ENCODE measurements at places on chromosomes 13 and 19. TPM values are rescaled to one million over a fixed set of nuclear protein-coding genes. Genes with fewer than 3 reads are reported as not detected.

Gene ZNF813
- total RNA-seq = 14.9 TPM

Gene ZNF418
- total RNA-seq = 0.27 TPM

Gene ZNF536
- not detected for total RNA-seq

Gene MZT1
- 17.2 TPM for total RNA-seq

Gene CPB2
- 94.9 TPM for total RNA-seq

Gene TTYH1
- total RNA-seq = 10.6 TPM

Gene CFAP97D2
- not detected for total RNA-seq

Gene PPAN
- total RNA-seq = 36.2 TPM

Gene PSG7
- total RNA-seq = not detected

Gene ASF1B
- 21.9 TPM for total RNA-seq

Gene LRFN3
- 1.6 TPM for total RNA-seq

Gene AMER2
- not detected for total RNA-seq

Gene KCNN1
- total RNA-seq = not detected

Gene ADAMTSL5
- 0.60 TPM for total RNA-seq

Gene KLK11
- total RNA-seq = not detected

Gene LHB
- total RNA-seq = not detected

Gene KLK5
- total RNA-seq = not detected

GRCh38 chr13:62702502-62702901, 1286.9 kb upstream of the PCDH20 start:
- H3K27ac ChIP-seq = no peak overlapping the region
- no peaks in the 10 kb centered on the region for H3K4me1 ChIP-seq
- no peaks in the 10 kb centered on the region for H3K27me3 ChIP-seq
- no peaks in the 10 kb centered on the region for H3K36me3 ChIP-seq

DNA sequence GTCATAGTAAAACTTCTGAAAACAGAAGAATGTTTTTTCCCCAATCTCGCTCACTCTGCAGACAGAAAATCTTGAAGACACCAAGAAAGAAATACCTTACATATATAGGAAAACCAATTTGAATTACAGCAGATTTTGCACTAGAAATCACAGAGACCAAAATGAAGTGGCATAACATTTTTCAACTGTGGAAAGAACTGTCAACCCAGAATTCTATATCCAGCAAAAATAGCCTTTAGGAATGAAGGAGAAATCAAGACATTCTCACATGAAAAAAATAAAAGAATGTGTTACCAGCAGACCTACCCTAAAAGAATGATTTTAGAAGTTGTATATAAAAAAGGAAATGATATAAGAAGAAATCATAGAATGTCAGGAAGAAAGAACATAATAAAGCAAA, 28.7 kb downstream of the CCDC122 start:
- no peaks in the 10 kb centered on the region for H3K36me3 ChIP-seq
- DNase-seq = no peak
- no peak overlapping the region for H3K27ac ChIP-seq
- H3K4me1 ChIP-seq = peaks cover 23% of the 10 kb centered on the region
- H3K4me3 ChIP-seq = no peak overlapping the region
- no peaks in the 10 kb centered on the region for H3K27me3 ChIP-seq

- H3K4me3 ChIP-seq = no peak overlapping the region
- H3K27me3 ChIP-seq = peaks cover 1% of the 10 kb centered on the region
- peaks cover 40% of the 10 kb centered on the region for H3K4me1 ChIP-seq
- no peak for DNase-seq
Observed at GRCh38 chr19:43776286-43776685, 4.5 kb downstream of the KCNN4 start.

DNA sequence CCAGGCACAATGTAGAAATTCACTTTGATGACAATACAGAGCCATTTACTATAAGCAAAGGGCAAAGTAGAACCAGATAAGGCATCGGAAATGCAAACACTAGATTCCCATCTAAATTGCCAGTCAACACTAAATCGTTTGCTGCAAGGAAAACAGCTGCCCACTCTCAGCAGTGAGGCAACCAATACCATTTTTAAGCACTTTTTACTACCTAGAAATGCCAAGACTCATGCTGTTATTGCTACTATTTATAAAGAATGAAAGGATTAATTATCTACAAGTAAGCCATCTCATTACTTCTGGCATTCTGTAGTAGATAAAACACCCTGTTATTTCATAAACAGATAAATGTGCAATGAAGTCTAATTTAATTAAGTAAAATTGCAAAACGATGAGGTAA, 422.0 kb downstream of the FGF14 start:
- no peak for DNase-seq
- no peaks in the 10 kb centered on the region for H3K4me1 ChIP-seq
- no peaks in the 10 kb centered on the region for H3K36me3 ChIP-seq
- H3K27me3 ChIP-seq = no peaks in the 10 kb centered on the region

DNA sequence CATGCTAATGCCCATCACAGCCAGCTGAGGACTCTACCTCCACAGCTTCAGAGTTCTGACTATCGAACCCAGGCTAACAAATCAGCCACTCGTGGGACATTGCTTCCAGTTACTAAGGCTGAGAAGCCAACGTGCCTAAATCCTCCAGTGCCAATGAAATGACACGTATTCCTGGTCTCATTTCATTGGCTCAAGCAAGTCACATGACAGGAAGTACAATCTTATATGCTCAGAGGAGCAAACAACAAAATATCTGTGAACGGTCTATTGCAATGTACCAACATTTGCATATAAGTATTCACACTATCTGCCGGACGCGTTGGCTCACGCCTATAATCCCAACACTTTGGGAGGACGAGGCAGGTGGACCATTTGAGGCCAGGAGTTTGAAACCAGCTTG, 12.8 kb upstream of the IZUMO2 start:
- no peak overlapping the region for H3K4me3 ChIP-seq
- no peak for DNase-seq
- no peaks in the 10 kb centered on the region for H3K36me3 ChIP-seq
- 0 out of 2 replicates have a peak, but pooled peaks cover 2% of the 10 kb centered on the region for H3K27me3 ChIP-seq

DNA sequence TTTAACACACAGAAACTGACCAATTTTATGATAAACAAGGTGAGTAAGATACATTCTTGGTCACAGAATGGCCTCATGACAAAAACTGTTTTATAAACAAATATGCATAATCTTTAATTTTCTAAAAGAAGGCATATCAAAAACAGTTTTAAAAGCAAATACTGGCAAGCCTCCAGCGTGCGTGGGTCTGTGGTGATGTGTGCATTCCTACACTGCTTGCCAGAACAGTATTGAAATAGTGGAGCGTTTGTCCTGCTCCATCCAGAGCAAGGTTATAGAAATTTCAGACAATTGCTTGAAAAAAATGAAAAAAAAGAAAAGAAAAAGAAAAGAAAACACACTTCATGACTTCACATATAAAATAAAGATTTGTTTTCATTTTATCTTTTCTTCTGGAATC, 140.9 kb downstream of the MZT1 start:
- no peaks in the 10 kb centered on the region for H3K36me3 ChIP-seq
- no peak for DNase-seq
- H3K27ac ChIP-seq = no peak overlapping the region
- H3K27me3 ChIP-seq = no peaks in the 10 kb centered on the region
- no peak overlapping the region for H3K4me3 ChIP-seq

DNA sequence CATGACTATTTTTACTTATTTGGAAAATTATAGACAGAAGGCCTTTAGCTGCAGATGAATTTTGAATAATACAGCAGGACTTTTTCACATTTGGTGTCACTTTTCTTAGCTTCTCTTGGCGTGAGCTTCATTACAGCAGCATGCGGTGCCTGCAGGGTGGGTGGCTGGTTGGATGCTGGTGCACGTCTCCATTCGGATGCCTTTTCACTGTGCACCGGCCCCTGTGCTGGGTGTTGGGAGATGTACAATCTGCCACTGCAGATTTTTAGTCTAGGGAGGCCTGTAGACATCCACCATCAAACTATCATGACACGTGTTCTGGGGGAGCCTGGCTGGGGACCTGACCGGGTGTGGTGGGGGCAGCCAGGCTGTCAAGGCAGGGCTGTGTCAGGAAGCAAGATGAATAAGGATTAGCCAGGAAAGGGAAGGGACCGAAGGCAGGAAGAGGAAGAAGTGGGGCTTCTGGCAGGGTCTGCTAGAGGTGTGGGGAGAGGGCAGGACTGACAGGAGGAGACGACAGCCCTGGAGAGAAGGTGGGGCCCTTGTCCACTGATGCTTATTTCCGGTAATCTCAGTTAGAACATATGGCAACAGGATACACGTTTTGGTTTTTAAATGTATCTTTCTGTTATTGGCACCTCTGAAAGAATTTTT, 88.8 kb downstream of the ARHGEF7 start:
- 0 out of 3 replicates have a peak, but pooled peaks cover 3% of the 10 kb centered on the region for H3K36me3 ChIP-seq
- H3K27me3 ChIP-seq = no peaks in the 10 kb centered on the region
- DNase-seq = no peak
- H3K4me1 ChIP-seq = peaks cover 13% of the 10 kb centered on the region

DNA sequence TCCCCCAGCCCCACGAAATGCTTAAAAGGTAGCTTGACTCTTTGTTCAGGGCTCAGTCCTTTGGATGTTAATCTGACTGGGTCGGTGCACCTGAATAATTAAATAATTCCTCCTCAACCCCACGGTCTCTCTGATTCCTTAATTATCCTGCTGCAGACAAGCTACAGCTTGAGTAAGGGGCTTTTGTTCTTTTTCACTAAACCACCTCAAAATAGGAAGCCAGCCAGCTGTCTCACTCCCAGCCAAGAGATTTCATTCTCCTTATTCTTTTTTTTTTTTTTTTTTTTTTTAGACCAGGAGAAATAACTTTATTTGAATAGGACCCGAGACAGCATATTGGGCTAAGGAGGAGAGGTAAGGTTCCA, 7.9 kb upstream of the FCGBP start:
- no peaks in the 10 kb centered on the region for H3K27me3 ChIP-seq
- peaks cover 50% of the 10 kb centered on the region for H3K4me1 ChIP-seq
- no peak overlapping the region for H3K27ac ChIP-seq
- no peak for DNase-seq
- H3K4me3 ChIP-seq = no peak overlapping the region

- H3K36me3 ChIP-seq = no peaks in the 10 kb centered on the region
- peak overlapping the region; percentile 97 for H3K27ac ChIP-seq
- peaks cover 80% of the 10 kb centered on the region for H3K4me1 ChIP-seq
- peak; percentile 97 for DNase-seq
Observed at GRCh38 chr19:5870986-5871394, 650 bp upstream of the FUT5 start.

- H3K4me1 ChIP-seq = no peaks in the 10 kb centered on the region
- H3K36me3 ChIP-seq = no peaks in the 10 kb centered on the region
- H3K4me3 ChIP-seq = no peak overlapping the region
Observed at GRCh38 chr13:111491659-111492058, 171.2 kb downstream of the TEX29 start.

GRCh38 chr13:104799152-104799551, 1732.9 kb upstream of the SLC10A2 start:
- DNase-seq = no peak
- no peaks in the 10 kb centered on the region for H3K36me3 ChIP-seq
- no peak overlapping the region for H3K27ac ChIP-seq

- peaks cover 7% of the 10 kb centered on the region for H3K36me3 ChIP-seq
- H3K4me1 ChIP-seq = peaks cover 38% of the 10 kb centered on the region
- no peaks in the 10 kb centered on the region for H3K27me3 ChIP-seq
- H3K4me3 ChIP-seq = peak overlapping the region; percentile 86
- H3K27ac ChIP-seq = no peak overlapping the region
- DNase-seq = no peak
Observed at GRCh38 chr19:55115446-55116065, 1.9 kb downstream of the PPP1R12C start.

- peak overlapping the region; percentile 70 for H3K4me3 ChIP-seq
- peak overlapping the region; percentile 92 for H3K27ac ChIP-seq
- no peaks in the 10 kb centered on the region for H3K36me3 ChIP-seq
- no peaks in the 10 kb centered on the region for H3K27me3 ChIP-seq
- DNase-seq = no peak
Observed at GRCh38 chr19:15671891-15672579, 852 bp upstream of the CYP4F12 start.

DNA sequence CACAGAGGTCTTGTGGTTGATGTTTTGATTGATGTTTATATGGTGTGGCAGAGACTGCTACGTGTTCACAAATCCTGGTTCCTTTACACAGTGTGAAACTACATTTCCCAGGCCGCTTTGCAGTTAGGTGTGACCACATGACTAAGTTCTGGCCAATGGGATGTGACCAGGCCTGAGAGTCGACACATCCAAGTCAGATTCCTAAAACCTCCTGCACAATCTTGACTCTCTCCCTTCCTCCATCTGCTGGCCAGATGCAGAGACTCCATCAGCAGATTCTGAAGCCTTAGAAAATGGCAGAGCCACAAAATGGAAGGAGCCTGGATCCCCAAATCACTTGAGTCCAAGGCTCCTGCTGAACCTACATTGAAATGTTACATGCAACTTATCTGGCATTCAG, 12.6 kb downstream of the CD37 start:
- no peak overlapping the region for H3K4me3 ChIP-seq
- H3K36me3 ChIP-seq = 0 out of 3 replicates have a peak, but pooled peaks cover 6% of the 10 kb centered on the region
- H3K27me3 ChIP-seq = no peaks in the 10 kb centered on the region
- no peak overlapping the region for H3K27ac ChIP-seq

GRCh38 chr19:46784262-46785053, 3.9 kb downstream of the SLC1A5 start:
- DNase-seq = peak; percentile 80
- H3K27ac ChIP-seq = peak overlapping the region; percentile 82
- no peaks in the 10 kb centered on the region for H3K27me3 ChIP-seq
- H3K36me3 ChIP-seq = peaks cover 39% of the 10 kb centered on the region

DNA sequence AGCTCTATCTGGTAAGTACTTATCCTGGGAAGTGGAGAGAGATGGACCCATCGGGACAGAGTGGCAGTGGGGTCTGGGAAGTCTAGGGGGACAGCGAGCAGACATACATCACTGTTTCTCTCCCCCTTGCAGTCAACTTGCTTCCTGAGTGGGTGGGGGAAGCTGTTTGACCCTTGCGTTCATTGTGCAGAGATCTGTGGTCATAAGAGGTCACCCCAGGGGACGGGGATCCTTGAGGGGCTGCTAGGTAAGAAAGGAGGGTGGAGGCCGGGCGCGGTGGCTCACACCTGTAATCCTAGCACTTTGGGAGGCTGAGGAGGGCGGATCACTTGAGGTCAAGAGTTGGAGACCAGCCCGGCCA, 474 bp downstream of the ARHGEF18 start:
- no peaks in the 10 kb centered on the region for H3K27me3 ChIP-seq
- H3K36me3 ChIP-seq = no peaks in the 10 kb centered on the region
- peaks cover 25% of the 10 kb centered on the region for H3K4me1 ChIP-seq

- H3K4me3 ChIP-seq = no peak overlapping the region
- no peaks in the 10 kb centered on the region for H3K4me1 ChIP-seq
- H3K27me3 ChIP-seq = no peaks in the 10 kb centered on the region
- peak; percentile 49 for DNase-seq
Observed at GRCh38 chr13:71712988-71713653, 153.9 kb downstream of the DACH1 start.

- H3K4me1 ChIP-seq = no peaks in the 10 kb centered on the region
- DNase-seq = no peak
- peaks cover 13% of the 10 kb centered on the region for H3K27me3 ChIP-seq
- H3K27ac ChIP-seq = no peak overlapping the region
Observed at GRCh38 chr19:50187937-50188336, 15.5 kb upstream of the MYH14 start.

DNA sequence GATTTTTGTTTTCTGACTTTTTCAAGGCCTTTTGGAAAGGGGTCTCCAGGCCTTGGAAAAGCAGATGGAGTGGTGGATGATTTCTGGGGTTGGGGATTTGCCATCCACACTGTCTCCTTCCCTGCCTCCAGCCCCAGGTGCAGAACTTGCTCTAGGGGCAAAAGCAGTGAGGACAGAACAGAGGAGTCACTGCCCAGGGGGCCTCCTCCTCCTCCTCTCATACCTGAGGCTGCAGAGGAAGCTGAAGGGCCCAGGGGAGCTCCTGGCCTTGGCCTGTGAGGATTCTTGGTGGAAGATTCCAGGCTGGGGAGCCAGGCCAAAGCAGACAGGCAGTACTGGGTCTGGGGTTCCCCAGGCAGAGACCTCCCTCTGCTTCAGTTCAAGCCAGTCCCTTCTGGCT, 52.3 kb upstream of the URI1 start:
- no peaks in the 10 kb centered on the region for H3K4me1 ChIP-seq
- no peaks in the 10 kb centered on the region for H3K36me3 ChIP-seq
- H3K27me3 ChIP-seq = no peaks in the 10 kb centered on the region
- no peak overlapping the region for H3K4me3 ChIP-seq
- DNase-seq = no peak
- H3K27ac ChIP-seq = no peak overlapping the region
